ENCODE measurements at places on chromosomes 16 and 17. TPM values are rescaled to one million over a fixed set of nuclear protein-coding genes. Genes with fewer than 3 reads are reported as not detected.

The CCDC144A gene
- 4.5 TPM for total RNA-seq

GRCh38 chr17:63956296-63956920 is 16.3 kb downstream of the SCN4A start:
- no peak for DNase-seq
- no peaks in the 10 kb centered on the region for H3K27me3 ChIP-seq
- no peak overlapping the region for H3K4me3 ChIP-seq

The TPSG1 gene
- not detected for total RNA-seq

The KIF19 gene
- 1.9 TPM for total RNA-seq

The PRR15L gene
- total RNA-seq: 177 TPM

The SEPTIN1 gene
- 5.2 TPM for total RNA-seq

- H3K36me3 ChIP-seq: no peaks in the 10 kb centered on the region
- no peak overlapping the region for H3K4me3 ChIP-seq
- no peaks in the 10 kb centered on the region for H3K4me1 ChIP-seq
- peaks cover 10% of the 10 kb centered on the region for H3K27me3 ChIP-seq
Observed at GRCh38 chr17:33124871-33125551, 133.4 kb downstream of the SPACA3 start.

The PROCA1 gene
- not detected for total RNA-seq

The NCBP3 gene
- total RNA-seq: 28.9 TPM

DNA sequence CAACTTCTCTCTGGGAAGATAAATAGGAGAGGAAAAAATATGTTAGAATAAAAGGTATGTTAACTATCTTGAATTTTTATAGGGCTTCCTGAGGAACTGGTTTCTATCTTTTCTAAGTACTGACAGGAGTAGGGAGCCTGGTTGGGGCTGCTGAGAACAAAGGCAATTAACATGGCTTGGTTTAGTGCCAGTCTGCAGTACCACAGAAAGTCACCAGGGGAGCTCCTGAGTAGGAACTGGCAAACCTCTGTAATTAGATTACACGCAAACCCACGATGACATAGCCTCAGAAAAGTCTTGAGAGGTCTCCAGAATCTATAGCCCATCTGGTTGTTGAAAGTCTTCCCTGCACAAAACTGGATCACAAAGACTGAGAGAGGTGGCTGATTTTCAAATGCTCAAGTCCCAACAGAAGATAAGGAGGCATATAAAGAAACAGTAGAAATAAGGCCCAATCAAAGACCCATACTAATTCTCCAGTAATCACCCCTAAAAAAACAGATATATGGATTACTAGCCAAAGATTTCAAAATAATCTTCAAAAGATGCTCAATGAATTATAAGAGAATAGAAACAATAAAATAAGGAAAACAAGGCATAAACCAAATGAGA is 11.7 kb upstream of the CNTNAP4 start:
- H3K27me3 ChIP-seq: no peaks in the 10 kb centered on the region
- H3K4me1 ChIP-seq: no peaks in the 10 kb centered on the region
- no peaks in the 10 kb centered on the region for H3K36me3 ChIP-seq
- no peak overlapping the region for H3K27ac ChIP-seq

The SDK2 gene
- 9.8 TPM for total RNA-seq
